ENCODE measurements at places on chromosomes 3 and 15. TPM values are rescaled to one million over a fixed set of nuclear protein-coding genes. Genes with fewer than 3 reads are reported as not detected.
A peak's percentile ranks its signal among the peaks of the same experiment; 100 is the strongest.

GRCh38 chr3:63959146-63959545 is 47.0 kb upstream of the SCAANT1 start:
- H3K4me1 ChIP-seq, result peaks cover 22% of the 10 kb centered on the region
- H3K27me3 ChIP-seq, result no peaks in the 10 kb centered on the region
- no peaks in the 10 kb centered on the region for H3K36me3 ChIP-seq
- no peak overlapping the region for H3K27ac ChIP-seq
- no peak for DNase-seq

GRCh38 chr3:125398952-125399351 is 23.8 kb upstream of the ZNF148 start:
- H3K27me3 ChIP-seq, result peaks cover 13% of the 10 kb centered on the region
- no peak for DNase-seq
- H3K36me3 ChIP-seq, result no peaks in the 10 kb centered on the region
- H3K4me3 ChIP-seq, result no peak overlapping the region
- H3K27ac ChIP-seq, result no peak overlapping the region

- H3K27ac ChIP-seq, result no peak overlapping the region
- DNase-seq, result no peak
- H3K36me3 ChIP-seq, result no peaks in the 10 kb centered on the region
- no peak overlapping the region for H3K4me3 ChIP-seq
- no peaks in the 10 kb centered on the region for H3K27me3 ChIP-seq
These were observed 263.0 kb upstream of the ATP11B start for GRCh38 chr3:182530316-182530715.

DNA sequence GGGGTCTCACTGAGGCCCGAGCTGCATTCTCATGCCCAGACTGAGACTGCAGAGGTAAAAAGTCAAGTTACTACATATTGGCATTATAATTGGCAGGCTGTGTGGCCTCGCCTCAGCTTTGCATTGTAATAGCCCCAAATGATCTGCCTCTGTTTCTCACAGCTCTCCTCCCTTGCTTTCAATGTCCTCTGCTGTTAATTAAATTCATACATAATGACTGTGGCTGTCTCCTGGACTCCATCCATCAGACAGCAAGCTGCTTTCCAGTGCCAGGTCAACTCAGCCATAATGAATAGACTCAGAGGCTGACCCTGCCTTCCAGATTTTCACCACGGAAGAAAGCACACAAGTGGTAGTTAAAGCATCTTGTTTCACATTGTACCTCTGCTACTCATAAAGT is 7.6 kb upstream of the RTP4 start:
- no peak for DNase-seq
- H3K27me3 ChIP-seq, result peaks cover 2% of the 10 kb centered on the region
- no peak overlapping the region for H3K27ac ChIP-seq
- H3K36me3 ChIP-seq, result no peaks in the 10 kb centered on the region
- no peaks in the 10 kb centered on the region for H3K4me1 ChIP-seq

DNA sequence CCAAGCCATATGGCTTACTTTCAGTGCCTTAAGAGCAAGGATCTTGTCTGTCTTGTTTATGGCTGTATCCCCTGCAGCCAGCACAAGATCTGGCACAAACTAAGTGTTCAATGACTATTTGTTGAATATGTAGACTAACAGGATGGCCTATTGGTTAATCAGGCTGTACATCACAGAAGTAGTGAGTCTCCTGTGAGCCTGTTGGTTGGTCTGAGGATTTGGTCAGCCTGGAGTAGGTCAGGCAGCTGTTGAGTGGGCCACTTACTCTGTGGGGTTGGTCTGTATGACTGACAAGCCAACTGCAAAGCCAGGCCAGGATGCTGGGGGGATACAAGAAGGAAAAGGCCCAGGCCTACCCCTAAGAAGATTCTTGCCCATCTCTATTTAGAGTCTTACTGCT is 33.4 kb upstream of the CILP start:
- no peak overlapping the region for H3K27ac ChIP-seq
- H3K4me1 ChIP-seq, result no peaks in the 10 kb centered on the region
- no peaks in the 10 kb centered on the region for H3K27me3 ChIP-seq
- DNase-seq, result no peak

DNA sequence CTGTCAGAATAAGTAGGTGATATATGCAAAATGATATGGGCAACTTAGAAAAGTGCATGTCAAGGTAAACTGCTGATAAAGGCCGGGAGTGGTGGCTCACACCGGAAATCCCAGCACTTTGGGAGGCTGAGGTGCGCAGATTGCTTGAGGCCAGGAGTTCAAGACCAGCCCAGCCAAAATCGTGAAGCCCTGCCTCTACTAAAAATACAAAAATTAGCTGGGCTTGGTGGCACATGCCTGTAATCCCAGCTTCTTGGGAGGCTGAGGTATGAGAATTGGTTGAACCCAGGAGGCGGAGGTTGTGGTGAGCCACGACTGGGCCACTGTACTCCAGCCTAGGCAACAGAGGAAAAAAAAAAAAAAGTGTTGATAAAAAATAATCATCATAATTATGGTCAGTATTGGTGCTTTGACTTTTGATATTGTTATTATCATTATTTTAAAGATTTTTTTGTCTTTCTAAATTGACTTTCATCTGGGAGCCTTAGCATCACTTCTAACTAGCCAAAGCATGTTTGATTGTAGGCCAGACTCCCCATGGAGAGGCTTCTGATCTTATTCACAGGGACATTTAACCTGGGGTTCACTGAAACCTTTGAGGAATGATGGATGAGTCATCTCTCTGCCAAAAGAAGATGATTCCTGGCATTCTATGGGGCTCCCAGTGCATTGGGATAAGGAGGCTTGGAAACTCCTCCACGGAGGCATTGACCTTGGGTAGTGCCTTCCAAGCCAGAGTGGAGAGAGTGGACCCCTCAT is 5.6 kb downstream of the ZBTB38 start:
- peaks cover 2% of the 10 kb centered on the region for H3K36me3 ChIP-seq
- no peak overlapping the region for H3K27ac ChIP-seq
- no peak overlapping the region for H3K4me3 ChIP-seq

- H3K4me1 ChIP-seq, result peaks cover 9% of the 10 kb centered on the region
- no peak overlapping the region for H3K27ac ChIP-seq
- no peak overlapping the region for H3K4me3 ChIP-seq
- H3K27me3 ChIP-seq, result no peaks in the 10 kb centered on the region
- DNase-seq, result peak; percentile 71
These were observed 29.0 kb downstream of the GYG1 start for GRCh38 chr3:149020196-149020838.

- H3K4me3 ChIP-seq, result no peak overlapping the region
- H3K27ac ChIP-seq, result no peak overlapping the region
- no peaks in the 10 kb centered on the region for H3K27me3 ChIP-seq
- H3K4me1 ChIP-seq, result no peaks in the 10 kb centered on the region
- DNase-seq, result no peak
These were observed 237.5 kb upstream of the GBE1 start for GRCh38 chr3:81998907-81999306.

GRCh38 chr3:197495499-197495898 is 60.3 kb downstream of the BDH1 start:
- H3K4me1 ChIP-seq, result peaks cover 5% of the 10 kb centered on the region
- no peak overlapping the region for H3K27ac ChIP-seq
- H3K27me3 ChIP-seq, result no peaks in the 10 kb centered on the region
- no peaks in the 10 kb centered on the region for H3K36me3 ChIP-seq

GRCh38 chr3:174158674-174159073 is 700.5 kb upstream of the NAALADL2 start:
- no peak overlapping the region for H3K27ac ChIP-seq
- H3K27me3 ChIP-seq, result no peaks in the 10 kb centered on the region

GRCh38 chr15:33198541-33198940 is 4.0 kb upstream of the FMN1 start:
- no peak overlapping the region for H3K27ac ChIP-seq
- DNase-seq, result no peak
- peaks cover 11% of the 10 kb centered on the region for H3K4me1 ChIP-seq
- peaks cover 5% of the 10 kb centered on the region for H3K27me3 ChIP-seq
- H3K4me3 ChIP-seq, result no peak overlapping the region

GRCh38 chr3:59758672-59759071 is 708.8 kb upstream of the CFAP20DC start:
- no peaks in the 10 kb centered on the region for H3K4me1 ChIP-seq
- no peak for DNase-seq
- no peaks in the 10 kb centered on the region for H3K36me3 ChIP-seq
- H3K27me3 ChIP-seq, result no peaks in the 10 kb centered on the region
- no peak overlapping the region for H3K27ac ChIP-seq

GRCh38 chr15:31396881-31397560 is 70.4 kb downstream of the KLF13 start:
- no peak overlapping the region for H3K4me3 ChIP-seq
- no peaks in the 10 kb centered on the region for H3K27me3 ChIP-seq
- H3K36me3 ChIP-seq, result no peaks in the 10 kb centered on the region
- peak overlapping the region; percentile 38 for H3K27ac ChIP-seq
- peaks cover 20% of the 10 kb centered on the region for H3K4me1 ChIP-seq

DNA sequence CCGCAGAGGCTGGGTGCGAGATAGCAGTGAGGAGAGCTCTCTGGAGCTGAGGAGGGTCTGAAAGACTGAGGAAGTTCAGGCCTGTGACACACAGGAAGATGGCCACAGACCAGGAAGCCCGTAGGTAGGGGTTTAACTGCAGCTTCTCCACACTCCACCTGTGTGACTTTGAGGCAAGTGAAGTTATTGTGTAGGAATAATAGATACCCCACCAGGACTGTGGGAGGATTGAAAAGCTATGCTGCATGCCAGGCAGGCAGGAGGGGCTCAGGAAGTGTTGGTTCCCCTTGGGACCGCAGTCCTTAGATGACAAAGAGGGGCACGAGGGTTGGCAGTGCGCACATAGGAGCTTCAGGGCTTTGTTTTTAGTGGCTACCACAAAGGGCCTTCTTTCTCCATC is 50.9 kb downstream of the MAGEF1 start:
- H3K27ac ChIP-seq, result no peak overlapping the region
- H3K4me1 ChIP-seq, result no peaks in the 10 kb centered on the region
- no peaks in the 10 kb centered on the region for H3K36me3 ChIP-seq
- DNase-seq, result no peak
- no peaks in the 10 kb centered on the region for H3K27me3 ChIP-seq

GRCh38 chr3:105826778-105827634 is 41.8 kb downstream of the CBLB start:
- no peak overlapping the region for H3K4me3 ChIP-seq
- no peak for DNase-seq
- H3K4me1 ChIP-seq, result peaks cover 23% of the 10 kb centered on the region

DNA sequence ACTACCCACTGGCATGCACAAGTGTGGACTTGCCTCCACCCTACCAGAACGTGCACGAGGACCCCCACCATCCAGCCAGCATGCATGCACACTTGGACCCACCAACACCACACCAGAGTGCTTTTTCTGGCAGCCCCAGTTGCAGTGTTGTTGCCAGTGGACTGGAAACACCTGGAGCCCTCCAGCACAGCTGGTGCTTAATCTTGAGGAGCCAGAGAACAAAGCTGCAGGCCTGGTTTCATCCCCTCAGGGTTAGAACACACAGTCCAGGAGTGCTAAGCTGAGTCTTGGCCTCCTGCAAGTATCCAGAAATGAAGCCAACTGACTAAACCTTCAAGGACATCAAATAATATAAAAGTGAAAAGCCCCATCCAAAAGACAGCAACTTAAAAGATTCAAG is 888.0 kb downstream of the NTRK3 start:
- H3K4me3 ChIP-seq, result no peak overlapping the region
- no peaks in the 10 kb centered on the region for H3K27me3 ChIP-seq
- no peak overlapping the region for H3K27ac ChIP-seq
- no peak for DNase-seq
- H3K36me3 ChIP-seq, result no peaks in the 10 kb centered on the region
- H3K4me1 ChIP-seq, result no peaks in the 10 kb centered on the region

- H3K36me3 ChIP-seq, result no peaks in the 10 kb centered on the region
- no peak overlapping the region for H3K27ac ChIP-seq
- DNase-seq, result no peak
- H3K27me3 ChIP-seq, result no peaks in the 10 kb centered on the region
These were observed 23.9 kb upstream of the RHO start for GRCh38 chr3:129504471-129505100.

ALDH1A3 gene
- total RNA-seq, result 5.8 TPM

DTX3L gene
- total RNA-seq, result 20.5 TPM

MNS1 gene
- total RNA-seq, result 2.6 TPM

ADGRG7 gene
- total RNA-seq, result not detected

GASK1A gene
- not detected for total RNA-seq

TAGLN3 gene
- total RNA-seq, result not detected

ANKRD63 gene
- total RNA-seq, result not detected
